ENCODE measurements at places on chromosomes 7 and 10.
A peak's percentile ranks its signal among the peaks of the same experiment; 100 is the strongest.

DNA sequence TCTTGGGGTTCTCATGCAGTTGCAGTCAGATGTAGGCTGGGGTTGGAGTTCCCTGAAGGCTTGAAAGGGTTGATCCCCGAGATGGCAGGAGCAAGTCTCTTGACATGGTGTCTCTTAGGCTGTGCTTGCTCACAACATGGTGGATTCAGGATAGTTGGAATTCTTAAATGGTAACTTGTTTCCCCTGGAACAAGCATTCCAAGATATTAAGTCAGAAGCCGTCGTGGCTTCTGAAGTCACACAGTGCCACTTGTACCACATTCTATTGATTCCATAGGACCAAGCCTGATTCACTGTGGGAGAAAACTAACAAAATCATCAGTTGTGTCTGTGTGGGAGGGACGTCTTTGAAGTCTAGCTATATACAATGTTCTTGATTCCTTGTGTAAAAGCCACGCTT is 3.5 kb upstream of the SLC35B4 start:
- DNase-seq: no peak

- DNase-seq: peak; percentile 59
These were observed 83.5 kb downstream of the SPDYE5 start for GRCh38 chr7:75575488-75576121.

DNA sequence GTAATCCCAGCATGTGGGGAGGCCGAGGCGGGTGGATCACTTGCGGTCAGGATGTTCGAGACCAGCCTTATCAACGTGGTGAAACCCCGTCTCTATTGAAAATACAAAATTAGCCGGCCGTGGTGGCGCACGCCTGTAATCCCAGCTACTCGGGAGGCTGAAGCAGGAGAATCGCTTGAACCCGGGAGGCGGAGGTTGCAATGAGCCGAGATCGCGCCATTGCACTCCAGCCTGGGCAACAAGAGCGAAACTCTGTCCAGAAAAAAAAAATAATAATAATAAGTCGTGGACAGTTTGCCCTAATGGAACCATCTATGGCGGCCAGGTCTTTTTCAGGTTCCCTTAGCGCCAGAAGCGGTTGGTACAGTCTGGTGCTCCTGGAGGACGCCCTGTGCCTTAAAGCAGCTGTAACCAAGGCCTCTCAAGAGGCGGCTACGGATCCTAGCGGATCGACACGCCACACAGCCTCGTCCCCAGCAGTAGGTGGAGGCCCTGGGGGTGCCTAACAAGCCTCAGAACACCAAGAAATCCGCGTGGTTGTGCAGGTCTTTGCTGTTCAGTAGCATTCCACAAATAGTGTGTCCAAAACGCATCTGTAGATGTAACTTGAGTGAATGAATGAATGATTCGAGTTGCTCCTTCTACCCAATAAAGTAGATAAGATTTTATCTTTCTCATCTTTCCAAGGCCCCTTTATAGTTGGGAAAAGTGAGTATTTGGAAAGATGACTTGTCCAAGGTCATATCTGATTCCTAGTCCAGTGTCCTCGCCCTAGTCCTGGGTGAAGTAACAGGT is 982 bp downstream of the PGAM1 start:
- DNase-seq: no peak

DNA sequence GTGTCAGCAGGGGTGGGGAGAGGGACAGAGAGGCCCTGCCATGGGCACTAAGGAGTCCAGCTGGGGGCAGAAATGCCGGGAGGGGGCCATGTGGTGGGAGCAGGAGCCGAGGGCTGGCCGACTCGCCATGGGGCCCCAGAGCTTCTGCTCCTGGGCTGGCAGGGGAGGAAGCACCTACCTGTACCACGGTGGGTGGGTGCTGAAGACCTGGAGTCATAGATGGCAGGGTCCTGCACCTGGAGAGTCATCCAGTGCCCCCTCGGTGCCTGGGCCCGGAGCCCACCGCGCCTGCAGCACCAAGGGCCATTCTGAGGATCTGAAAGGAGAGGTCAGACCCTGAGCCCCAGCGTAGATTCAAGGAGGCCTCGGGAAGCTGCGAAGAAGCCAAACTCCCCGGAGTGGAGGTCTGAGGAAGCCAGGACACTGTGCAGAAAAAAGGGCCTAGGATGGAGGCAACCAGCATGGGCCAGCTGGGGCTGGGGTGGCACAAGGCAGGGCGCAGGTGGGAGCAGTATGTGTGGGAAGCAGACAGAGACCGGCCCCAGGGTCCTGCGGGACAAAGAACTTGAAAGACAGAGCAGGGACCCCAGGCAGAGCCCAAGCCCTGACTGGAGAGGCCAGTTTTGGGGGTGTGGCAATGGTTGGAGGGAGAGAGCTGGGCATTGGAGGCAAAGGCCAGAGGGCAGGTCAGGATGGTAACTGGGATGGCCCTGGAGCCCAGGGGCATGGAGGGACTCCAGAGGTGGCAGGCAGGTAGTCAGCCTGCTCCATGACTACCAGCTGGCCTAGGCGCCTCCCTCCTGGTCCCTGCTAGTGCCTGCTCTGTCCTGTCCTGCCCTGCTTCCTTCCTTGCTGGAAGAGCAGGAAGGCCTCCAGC is 26.7 kb upstream of the SMARCD3 start:
- no peak for DNase-seq

GRCh38 chr7:69276011-69276729 is 322.1 kb upstream of the AUTS2 start:
- DNase-seq: peak; percentile 58

GRCh38 chr10:10193848-10194247 is 823.8 kb upstream of the CELF2 start:
- DNase-seq: no peak

DNA sequence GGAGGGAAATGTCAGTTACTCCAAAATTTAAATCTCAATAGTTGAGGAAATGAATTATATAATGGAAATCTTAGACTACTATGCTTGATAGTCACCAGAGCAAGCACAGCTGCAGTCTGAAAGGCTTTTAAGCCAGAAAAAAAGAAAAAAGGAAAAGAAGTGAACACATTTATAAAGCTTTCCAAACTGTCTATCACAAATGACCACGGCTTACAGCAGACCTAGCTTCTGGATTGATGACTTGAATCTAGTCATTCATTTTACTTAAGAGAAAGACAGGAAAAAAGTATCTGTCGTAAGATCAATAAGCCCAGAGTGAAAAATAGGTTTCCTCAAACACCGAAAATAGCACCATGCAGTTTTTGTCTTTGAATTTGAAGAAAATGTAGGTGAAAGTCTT is 67.9 kb upstream of the OGDHL start:
- no peak for DNase-seq

- DNase-seq: no peak
These were observed 717.2 kb downstream of the TNS3 start for GRCh38 chr7:46864716-46865115.

- DNase-seq: no peak
These were observed 42.2 kb downstream of the ZWINT start for GRCh38 chr10:56318816-56319215.

GRCh38 chr7:1529383-1530116 is 952 bp upstream of the MAFK start:
- no peak for DNase-seq

DNA sequence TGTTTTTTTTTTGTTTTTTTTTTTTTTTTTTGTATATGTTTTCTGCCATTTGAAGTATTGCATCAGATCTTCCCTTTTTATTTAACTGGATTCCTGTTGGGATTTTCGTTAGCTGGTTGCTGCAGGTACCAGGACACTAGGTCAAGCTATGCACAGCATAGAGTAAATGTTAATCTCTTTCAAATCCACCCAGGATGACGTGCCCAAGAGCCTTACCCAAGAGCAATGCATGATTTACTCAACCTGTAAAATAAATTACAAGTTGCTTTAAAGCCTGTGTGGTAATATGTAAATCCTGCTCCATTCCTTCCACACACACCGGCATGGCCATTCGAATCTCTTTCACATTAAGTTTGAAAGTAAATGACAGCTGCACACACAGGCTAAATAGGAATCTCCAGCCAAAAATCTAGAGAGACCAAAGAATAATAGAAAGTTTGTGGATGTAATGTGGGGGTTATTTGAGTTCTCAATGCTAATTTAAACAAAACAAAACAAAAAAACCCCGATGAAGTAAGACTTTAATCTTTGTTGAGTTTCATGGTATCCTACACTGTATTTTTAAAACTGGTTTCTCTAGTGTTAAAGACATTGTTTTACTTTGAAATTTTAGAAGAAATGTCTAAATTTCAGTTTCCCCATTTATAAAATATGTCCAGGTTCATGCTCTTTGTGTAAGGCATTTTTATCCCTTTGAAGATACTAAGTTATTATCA is 167.9 kb downstream of the FRMD4A start:
- DNase-seq: no peak

- no peak for DNase-seq
These were observed 157.0 kb downstream of the ARID5B start for GRCh38 chr10:62058476-62058875.

DNA sequence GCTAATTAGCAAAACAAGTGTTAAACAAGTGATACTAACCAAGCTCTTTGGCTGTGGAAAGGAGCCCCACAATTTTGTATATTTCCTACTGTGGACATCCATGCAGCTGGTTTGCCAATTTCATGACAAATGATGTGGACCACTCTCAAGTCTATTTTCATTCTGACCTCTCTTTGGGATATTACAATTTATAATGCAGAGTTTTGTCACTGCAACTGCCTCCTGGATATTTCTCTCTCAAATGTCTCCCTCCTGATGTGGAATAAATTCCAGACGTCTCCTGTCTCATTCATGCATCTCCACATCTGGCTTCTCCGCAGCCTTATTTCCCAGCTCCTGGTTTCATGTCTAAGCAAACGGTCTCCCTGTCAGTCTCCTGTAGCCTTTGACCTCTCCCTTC is 80.6 kb upstream of the RHEB start:
- DNase-seq: no peak

DNA sequence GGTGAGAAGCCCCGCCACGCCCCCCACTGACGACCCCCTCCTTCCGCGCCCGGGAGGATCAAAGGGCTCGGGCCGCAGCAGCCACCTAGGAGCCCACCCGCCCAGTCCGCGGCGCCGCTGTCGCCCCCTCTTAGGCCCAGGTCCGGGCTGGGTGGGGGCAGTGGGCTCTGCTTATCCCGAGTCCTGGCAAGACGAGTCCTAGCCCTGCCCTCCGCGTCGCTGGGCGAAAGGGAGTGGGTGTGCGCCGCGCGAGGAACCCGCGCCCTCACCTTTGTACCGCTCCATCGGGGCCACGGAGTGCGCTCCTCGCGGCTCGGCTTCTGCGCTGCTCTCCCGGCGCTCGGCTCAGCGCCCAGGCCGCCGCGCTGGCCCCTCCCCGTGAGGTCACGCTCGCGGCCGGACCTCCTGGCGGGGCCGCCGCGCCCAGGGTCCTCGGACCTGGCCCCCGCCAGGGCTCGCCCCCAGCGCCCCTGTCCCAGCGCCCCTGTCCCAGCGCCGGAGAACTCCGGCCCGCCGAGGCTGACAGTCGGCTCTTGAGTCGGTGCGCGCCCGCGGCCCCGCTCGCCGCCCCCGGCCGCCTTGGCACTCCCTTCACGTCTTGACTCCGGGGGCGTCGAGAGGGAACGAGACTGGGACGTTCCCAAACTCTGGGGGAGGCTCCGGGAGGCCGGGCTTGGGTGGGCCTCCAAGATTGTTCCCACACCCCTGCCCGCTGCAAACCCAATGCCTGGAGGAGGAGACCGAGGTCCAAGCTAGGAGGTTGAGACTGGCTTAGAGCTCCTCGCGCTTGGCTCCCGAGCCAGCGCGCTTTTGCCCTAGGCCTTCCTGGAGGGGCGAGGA is at the start of gene AFAP1L2:
TSS of gene AFAP1L2 (minus strand) at position 332 of the 840 bp plus-strand sequence. CDS start at position 285, 47 bp downstream.
- DNase-seq: no peak

- no peak for DNase-seq
These were observed 44.0 kb upstream of the CRTAC1 start for GRCh38 chr10:98074315-98074911.

GRCh38 chr7:123440101-123440548 is 94.3 kb downstream of the IQUB start:
- DNase-seq: no peak

DNA sequence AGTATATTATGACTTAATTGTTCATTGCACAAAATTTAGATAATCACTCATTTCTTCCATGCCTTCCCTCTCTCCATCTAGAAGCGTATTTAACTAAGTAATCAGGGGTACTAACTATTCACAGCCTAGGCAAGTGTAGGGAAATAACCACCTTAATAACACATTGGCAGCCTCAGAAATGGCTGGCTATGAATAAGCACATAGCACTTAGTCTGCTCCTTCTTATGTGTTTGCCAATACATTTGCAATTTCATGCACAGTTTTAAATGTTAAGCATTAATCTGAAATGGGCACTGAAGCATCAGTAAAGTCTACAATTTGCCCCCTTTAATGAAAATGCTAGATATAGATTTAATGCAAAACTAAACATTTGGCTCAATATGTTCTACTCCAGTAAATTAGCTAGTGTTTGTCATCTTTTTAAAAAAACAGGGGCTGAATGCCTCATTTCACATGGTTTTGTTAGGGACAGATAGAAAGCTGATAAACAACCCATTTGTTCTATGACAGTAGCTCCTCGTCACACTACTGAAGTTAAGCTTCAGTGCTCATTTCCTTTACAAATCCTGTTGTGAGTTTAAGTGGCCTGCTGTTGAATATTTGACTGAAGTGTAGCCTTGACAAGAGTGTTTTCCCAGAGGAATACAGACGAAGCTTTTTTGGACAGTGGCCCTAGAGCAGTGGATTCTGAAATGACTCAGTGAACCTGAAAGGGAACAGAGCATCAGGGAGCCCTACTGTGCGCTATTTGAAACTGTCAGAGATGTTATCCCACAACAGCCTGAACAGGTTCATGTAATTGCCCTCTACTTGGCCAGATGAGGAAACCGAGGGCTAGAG is 30.5 kb downstream of the HHEX start:
- no peak for DNase-seq

DNA sequence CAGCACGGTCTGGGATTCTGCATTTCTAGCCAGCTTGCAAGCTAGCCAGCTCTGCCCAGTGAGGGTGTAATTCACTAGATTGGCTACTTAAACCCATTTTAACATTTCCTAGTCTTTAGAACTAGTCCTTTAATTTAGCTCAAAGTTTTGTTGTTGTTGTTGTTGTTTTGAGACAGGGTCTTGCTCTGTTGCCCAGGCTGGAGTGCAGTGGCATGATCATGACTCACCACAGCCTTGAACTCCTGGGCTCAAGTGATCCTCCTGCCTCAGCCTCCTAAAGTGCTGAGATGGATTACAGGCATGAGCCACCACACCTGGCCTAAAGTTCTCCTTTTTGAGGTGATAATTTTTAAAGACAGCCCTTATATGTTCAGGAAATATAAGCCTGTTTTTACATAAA is 94.1 kb downstream of the BMPR1A start:
- DNase-seq: no peak

GRCh38 chr7:6436385-6436685 is 11.4 kb downstream of the DAGLB start:
- DNase-seq: peak; percentile 96

- DNase-seq: no peak
These were observed 99.7 kb downstream of the TNS3 start for GRCh38 chr7:47482013-47482875.

GRCh38 chr7:156074084-156074483 is 261.8 kb upstream of the SHH start:
- DNase-seq: no peak
